ENCODE measurements at places on chromosomes 16 and 17. TPM values are rescaled to one million over a fixed set of nuclear protein-coding genes. Genes with fewer than 3 reads are reported as not detected.

DNA sequence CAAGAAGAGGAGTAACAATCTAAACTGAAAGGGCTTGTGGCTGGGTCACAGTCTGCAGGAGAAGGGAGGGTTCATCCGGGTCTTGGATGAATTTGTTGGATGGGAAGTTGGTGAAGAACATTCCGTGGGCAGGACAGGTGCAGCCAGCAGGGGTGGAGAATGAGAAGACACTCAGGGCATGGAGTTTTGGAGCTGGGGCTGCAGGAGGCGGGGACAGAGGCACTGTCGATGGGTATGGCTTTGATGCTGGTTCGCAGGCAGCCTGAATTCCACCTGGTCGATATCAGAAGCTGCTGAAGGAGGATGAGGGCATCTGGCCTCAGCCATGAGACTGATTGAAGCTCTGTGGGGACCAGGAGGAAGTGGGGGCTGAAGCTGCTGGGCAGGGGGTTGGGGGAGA is 36.1 kb upstream of the CBFA2T3 start:
- DNase-seq: no peak

DNA sequence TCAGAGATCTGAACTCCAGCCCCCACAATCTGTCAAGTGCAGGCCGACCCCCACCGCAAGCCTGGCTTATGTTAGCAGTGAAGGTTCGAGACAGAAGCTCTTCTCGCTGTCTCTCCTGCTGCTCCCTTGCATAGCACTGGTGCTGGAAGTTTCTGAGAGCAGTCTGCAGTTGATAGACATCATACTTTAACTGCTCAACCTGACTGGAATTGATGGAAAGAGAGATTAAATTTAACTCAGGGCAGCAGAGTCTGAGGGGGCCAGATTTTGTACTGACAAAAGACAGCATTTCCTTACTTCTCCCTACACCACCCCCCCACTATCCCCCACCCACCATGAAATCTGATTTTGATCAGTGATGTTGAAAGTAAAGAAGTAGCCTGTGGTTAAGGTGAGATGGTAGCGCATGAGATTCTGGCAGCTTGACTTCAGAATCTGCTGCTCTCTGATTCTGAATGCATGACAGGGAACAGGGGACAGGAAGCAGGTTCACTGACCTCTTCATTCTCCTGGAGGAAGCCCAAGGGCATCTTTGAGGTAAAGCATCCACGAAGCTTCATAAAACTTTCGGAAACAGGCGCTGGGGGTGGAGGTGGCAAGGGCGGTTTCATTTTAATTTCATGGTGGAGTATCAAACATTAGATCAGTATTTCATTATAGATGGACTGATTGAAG is 44.3 kb upstream of the TMEM97 start:
- DNase-seq: no peak

- no peak for DNase-seq
Observed at GRCh38 chr16:81556715-81557284, 112.2 kb downstream of the CMIP start.

DNA sequence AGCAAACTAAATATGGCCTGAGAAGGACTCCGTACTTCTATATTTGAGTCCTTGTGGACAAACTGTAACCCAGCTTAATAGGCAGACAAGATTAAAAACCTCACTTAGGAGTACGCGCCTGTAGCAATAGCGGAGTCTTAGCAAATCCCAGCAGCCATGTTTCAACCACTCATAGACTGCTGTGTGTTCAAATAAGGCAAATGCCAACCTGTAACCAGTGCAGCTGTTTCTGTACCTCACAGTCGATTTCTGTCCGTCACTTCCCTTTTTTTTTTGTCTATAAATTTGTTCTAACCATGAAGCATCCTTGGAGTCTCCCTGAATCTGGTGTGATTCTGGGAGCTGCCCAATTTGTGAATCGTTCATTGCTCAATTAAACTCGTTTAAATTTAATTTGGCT is 30.2 kb downstream of the TANC2 start:
- no peak for DNase-seq

GRCh38 chr17:9361188-9361955 is 214.2 kb downstream of the STX8 start:
- DNase-seq: no peak

DNA sequence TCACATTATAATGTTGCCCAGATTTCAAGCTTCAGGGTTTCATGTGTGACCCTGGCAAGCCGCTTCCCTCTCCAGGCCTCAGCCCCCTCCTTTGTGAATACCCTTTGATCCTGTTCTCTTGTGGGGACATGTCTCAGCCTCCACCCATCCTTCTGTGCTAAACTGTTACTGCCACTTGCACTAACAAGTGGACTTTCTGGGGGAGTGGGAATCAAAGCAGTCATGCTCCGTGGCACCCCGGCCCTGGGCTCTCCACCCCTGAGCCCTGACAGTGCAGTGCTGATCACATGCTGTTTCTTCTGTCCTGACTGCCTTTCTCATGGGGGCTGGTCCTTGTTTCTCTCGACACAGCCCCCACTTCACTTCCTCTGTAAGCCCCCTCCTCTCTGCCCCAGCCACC is 9.7 kb upstream of the DCAF7 start:
- DNase-seq: no peak

ABAT gene
- total RNA-seq: 7.5 TPM
